Aorta (tissue), 5 donors: ENCODE measurements at places on chromosomes 5 and 9. TPM values are rescaled to one million over a fixed set of nuclear protein-coding genes. Genes with fewer than 3 reads are reported as not detected.
A peak's percentile ranks its signal among the peaks of the same experiment; 100 is the strongest.

Gene INSL4
- total RNA-seq: not detected

Gene OTP
- not detected for total RNA-seq

Gene N4BP3
- total RNA-seq: 2.0 TPM

Gene IRX4
- total RNA-seq: not detected

Gene TERT
- not detected for total RNA-seq

Gene GPX8
- 49.8 TPM for total RNA-seq

Gene CTSV
- total RNA-seq: not detected

Gene ARL10
- 32.4 TPM for total RNA-seq

Gene PHF24
- total RNA-seq: 0.88 TPM

Gene CDHR2
- not detected for total RNA-seq

- DNase-seq: no peak
These were observed 54.5 kb downstream of the PDE4D start for GRCh38 chr5:59838989-59839388.

DNA sequence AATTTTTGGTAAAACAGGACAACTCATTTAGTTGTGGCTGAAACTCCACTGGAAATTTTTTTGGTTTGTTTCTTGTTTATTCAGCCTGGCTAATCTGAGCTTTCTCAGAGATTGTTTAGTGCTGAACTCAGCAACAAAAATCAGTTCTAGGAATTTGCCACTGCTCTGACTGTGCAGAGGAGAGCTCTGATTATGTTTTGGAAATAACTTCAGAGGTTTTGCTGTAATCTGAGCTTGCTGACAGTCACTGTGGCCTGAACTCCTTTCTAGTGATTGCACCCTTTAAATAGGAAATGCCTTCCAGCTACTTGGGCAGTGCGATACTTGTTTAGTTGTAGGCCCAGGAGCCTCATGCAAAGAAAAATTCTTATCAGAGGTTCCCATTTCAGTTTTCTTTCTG lies 60.2 kb downstream of the OSTF1 start:
- no peak for DNase-seq

DNA sequence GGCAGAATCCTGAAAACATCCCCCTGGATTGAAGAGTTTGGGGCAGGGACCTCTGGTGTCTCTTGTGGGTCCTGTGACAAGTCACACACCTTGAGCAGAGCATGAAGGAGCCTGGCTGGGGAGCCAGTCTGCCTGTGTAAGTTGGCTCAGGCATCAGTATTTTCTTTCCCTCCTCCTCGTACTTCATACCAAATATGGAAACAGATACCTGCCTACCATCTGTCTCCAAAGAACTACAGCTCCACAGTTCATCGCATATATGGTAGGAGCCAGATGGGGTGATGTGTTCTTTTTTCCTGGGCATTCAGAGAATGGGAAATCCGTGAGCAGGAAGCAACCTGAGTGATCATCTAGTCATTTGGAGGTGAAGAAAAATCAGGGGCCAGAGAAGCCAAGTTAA lies 177.3 kb upstream of the RAD23B start:
- no peak for DNase-seq

- no peak for DNase-seq
These were observed 24.1 kb upstream of the VLDLR start for GRCh38 chr9:2597483-2597882.

DNA sequence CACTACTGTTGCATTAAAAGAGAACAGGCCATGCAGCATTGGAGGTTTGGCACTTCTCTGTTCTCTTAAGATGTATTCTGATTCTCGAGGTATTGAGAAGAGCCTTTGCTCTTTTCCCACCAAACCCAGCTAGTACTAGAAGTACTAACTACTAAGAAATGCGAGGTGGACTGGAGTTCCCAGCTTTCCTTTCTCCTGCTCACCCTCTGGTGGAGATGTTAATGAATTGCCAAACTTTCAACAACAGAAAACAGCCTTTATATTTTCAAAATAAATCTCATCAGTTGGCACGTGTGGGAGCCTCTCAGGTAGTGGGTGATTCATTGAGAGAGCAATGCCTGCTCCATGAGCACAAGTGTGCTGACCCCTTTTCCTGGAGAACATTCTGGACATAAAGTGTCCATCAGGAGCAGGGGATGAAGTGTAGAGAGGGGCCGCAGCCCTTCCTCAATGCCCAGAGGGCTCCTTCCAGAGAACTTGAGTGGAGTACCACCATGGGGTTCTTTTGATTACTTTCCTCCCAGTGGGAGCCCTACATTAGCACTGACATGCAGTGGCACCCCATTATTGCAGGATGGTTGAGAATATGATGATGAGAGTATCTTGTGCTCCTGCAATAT lies 45.7 kb downstream of the TMEM174 start:
- DNase-seq: no peak

GRCh38 chr9:72857624-72857996 lies 95.2 kb downstream of the ALDH1A1 start:
- no peak for DNase-seq

- no peak for DNase-seq
These were observed 106.2 kb downstream of the CMYA5 start for GRCh38 chr5:79795764-79796398.

DNA sequence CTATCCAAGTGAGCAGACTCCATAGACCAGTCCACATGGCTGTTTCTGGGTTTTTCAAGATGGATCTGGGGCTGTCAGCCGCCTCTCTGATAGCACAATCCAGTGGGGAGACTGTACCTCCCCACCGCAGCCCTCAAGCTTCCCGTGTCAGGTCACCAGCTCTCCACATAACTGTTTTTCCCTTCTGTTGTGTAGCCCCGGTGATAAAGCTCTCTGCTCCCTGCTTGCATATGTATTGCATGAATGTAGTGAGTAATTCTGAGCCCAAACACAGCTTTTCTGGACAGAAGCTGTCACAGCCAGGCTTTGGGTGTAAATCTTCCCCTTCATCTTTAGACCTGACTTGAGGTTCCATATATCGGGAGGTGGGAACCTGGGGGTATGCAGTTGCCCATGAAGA lies 23.1 kb upstream of the CFAP157 start:
- no peak for DNase-seq

DNA sequence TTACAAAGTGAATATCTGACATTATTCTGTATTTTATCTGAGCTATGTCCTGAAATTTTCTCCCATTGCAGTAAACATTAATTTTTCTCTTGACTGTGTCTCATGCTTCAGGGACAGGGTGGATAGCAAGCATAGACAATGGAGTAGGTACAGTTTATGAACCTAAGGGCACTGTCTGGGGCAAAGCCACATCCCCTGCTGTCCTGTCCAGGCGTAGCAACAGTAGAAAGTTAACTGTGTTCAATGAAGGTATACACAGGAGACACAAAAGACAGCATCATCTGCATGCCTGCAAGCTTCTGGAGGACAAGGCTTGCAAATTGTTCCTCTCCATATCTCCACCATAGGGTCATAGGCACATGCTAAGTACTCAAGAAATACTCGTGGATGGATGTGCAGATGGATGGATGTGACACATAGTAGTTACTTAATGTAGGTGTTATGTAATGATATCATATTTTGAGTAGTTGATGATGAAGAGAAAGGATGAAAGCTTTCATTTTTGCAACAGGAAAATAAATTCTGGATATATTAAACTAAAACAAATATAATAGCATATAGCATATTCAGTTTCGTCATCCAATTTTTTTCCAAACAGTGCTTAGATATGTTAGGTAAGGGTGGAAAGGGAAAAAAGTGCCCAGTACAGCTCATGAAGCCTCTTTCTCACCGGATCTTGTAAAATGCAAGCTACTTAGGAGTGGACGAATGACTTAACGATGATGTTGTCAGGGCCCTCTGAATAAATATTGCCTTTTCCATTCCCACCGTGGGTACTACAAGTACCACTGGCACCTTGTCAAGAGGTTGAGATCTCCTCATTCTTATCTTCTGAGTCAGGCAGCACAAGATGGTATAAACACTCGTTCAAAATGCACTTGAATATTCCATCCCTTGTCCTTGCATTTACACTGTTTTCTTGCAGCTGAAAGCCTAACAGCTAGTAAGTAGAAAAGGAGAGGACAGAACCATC lies 19.9 kb upstream of the ZSWIM6 start:
- no peak for DNase-seq

- DNase-seq: no peak
These were observed 1.4 kb downstream of the GRIA1 start for GRCh38 chr5:153491856-153492255.

DNA sequence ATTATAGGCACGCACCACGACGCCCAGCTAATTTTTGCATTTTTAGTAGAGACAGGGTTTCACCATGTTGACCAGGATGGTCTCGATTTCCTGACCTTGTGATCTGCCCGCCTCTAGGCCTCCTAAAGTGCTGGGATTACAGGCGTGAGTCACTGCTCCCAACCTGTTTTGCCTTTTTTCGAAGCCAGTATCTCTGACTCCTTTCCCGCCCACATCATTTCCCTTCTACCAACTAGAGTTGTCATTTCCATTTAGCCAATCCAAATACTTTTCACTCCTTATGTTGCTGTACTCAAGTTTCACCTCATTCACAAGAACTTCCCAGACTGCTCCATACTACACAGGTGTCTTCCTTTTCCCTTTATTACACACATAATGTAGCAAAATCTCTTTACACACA lies 502.6 kb upstream of the CDH6 start:
- no peak for DNase-seq

GRCh38 chr5:18944771-18945170 lies 1043.2 kb downstream of the CDH18 start:
- no peak for DNase-seq

- DNase-seq: no peak
These were observed 254.1 kb downstream of the PJA2 start for GRCh38 chr5:109155625-109156024.

- peak; percentile 91 for DNase-seq
These were observed at the start of gene YTHDC2 for GRCh38 chr5:113513384-113514288. YTHDC2 (plus strand) TSS chr5:113513694; CDS start chr5:113513896, 202 bp downstream.

DNA sequence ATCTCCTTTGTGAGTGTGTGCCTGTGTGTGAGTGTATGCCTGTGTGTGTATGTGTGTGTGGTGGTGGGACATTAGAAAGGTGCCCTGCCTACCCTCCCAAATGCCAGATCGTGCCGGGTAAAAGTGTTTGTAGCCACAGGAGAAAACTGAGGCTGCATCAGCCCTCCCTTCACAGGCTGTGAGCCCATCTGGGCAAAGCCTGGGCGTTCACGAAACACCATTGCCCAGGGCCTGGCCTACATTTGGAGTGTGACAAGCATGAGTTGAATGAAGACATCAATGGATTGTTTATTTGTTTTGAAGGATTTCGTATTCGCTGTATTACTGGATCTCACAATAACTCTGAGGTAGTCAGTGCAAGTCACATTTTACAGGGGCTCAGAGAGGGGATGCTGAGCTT lies 270.8 kb downstream of the NSG2 start:
- DNase-seq: no peak

DNA sequence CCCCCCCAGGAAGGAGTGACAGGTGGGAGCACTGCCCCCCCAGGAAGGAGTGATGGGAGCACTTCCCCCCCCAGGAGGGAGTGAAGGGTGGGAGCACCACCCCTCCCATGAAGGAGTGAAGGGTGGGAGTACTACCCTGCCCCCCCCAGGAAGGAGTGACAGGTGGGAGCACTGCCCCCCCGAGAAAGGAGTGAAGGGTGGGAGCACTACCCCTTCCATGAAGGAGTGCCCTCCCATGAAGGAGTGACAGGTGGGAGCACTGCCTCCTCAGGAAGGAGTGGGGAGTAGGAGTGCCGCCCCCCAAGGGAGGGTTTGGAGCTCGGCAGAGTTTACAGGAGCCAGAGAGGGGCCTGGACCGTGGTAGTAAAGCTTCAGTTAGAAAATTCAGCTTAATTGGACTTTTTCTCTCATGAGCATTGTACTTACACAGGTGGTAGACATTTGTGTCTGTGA lies 100.7 kb downstream of the CACNA1B start:
- peak; percentile 33 for DNase-seq

DNA sequence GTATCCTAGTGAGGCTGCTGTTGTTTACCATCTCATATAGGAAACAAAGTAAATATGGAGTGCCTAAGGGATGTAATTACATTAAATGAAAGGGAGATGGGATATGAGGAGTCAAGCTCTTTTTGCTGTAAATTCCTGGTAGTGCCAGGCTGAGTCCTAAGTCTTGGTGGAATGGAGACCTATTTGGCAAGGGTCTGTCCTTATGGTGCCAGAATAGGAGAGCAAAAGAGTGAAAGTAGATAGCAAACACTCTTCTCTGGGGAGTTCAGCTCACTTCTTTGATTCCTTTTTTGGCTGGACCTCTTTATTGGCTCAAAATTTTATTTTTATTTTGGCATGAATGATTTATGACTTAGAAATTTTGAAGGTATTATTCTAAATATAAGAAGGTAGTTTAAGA lies 380.8 kb downstream of the TMEM232 start:
- DNase-seq: no peak

GRCh38 chr5:92513067-92513466 lies 1068.0 kb downstream of the NR2F1-AS1 start:
- no peak for DNase-seq

DNA sequence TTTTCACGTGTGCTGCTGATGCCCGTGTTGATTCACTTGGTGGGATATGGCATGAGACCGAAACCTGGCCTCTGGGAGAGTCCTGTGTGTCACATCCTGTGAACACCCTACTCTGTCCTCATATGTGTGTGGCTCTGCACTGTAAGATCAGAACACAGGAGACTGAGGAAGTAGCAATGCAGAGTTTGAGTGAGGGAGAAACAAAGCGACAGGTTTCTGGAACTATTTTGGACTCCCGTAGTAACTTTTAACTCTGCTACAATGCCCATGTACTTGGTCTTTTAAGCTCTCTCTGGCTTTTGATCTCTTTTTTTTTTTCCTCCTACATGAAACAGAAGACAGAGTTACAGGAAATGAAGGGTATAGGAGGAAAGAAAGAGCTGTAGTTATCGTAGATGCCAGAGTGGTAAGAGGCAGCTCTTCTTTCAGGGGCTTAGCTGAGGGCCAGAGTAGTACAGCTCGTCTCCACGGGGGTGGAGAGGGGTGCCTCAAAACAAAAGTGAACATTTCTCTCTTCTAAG lies 26.6 kb downstream of the GRAMD2B start:
- DNase-seq: no peak

DNA sequence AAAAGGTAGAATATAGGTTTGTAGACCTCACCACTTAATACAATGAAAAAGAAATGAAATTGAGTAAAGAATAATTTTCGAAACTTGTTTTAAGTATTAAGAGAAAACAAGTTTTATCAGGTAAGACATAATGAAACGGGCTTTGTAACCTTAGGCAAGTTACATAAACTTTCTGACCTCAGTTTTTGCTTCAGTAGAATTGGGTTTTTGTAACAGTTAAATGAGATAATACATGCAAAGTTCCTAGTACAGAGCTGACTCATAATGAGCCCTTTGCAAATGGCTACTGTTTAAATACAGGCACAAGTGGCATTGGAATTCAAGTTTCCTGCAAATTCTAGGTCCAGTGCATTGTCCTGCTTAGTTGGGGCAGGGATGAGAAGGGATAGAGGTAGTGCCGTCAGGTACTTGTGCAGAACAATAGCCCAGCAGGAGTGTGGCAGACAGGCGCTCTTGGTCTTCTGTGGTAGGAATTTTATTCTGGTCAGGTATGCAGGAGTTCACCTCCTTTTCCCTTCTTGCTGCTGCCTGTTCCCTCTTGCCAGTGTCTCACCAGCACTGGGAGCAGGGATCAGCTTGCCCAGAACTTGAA lies 203.8 kb downstream of the PBX3 start:
- DNase-seq: no peak

DNA sequence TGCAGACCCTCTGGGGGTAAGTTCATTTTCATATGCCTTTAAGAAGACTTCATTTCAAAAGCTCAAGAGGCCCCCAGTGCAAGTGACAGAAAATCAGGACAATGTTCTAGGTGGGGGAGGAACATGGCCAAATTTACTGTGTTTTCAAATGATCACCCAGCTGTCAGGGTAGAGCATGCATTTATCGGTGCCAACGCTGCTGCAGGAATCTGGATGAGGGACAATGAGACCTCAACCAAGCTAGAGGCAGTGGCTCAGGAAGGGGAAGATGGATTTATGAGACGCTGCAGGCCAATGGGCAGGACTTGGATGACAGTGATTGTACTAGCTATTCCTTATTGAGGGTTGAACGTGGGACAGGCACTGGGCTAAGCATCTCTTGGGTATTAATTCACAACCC lies 278.4 kb downstream of the ASTN2 start:
- DNase-seq: no peak
